ENCODE measurements at places on chromosomes 12 and 14. TPM values are rescaled to one million over a fixed set of nuclear protein-coding genes. Genes with fewer than 3 reads are reported as not detected.

DNA sequence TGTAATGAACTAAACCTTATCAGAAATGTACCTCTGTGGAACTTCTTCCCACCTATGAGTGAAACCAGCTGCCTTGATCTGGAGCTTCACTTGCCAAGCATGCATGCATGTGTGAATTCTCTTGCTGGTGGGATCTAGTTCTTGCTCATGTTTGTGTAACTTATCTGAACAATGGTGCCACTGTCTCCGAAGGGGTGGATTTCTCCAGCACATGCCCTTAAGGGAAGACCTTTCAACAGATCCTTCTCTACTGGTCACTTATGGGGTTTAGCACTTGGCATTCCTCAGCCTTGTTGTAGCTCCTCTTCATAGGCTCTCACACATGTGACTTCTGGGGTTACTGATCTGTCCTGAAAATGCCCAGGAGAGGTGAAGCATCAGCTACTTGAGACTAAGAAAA lies 25.0 kb downstream of the SMOC1 start:
- no peak overlapping the region for H3K4me3 ChIP-seq
- no peak overlapping the region for H3K27ac ChIP-seq
- no peaks in the 10 kb centered on the region for H3K4me1 ChIP-seq
- H3K36me3 ChIP-seq, result no peaks in the 10 kb centered on the region
- no peak for DNase-seq

Gene ACIN1
- 106 TPM for total RNA-seq

GRCh38 chr12:11830307-11830801 lies 180.9 kb downstream of the ETV6 start:
- H3K27me3 ChIP-seq, result no peaks in the 10 kb centered on the region
- no peak overlapping the region for H3K4me3 ChIP-seq
- H3K4me1 ChIP-seq, result peaks cover 13% of the 10 kb centered on the region
- peak overlapping the region; percentile 65 for H3K27ac ChIP-seq

DNA sequence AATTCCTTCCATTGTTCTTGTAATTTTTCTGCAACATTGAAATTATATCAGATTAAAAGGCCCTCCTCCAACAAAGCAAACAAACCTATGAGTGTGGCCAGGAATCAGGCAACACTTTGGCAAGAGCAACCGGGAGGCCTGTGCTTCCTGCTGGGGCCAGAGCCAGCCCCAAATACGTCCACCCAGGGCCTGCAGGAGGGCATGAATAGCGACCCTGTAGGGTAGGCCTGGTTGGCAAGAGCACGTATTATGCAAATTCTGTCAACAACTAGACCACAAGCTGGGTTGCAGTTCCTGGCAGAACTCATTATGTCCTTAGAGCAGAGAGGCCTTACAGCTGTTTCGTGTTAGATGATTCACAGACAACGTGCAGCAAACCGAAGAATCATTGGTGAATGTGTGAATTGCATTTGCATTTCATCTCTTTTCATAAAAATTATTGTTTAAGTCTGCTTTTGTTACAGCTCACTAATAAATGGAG lies 26.9 kb upstream of the LGALS3 start:
- peak overlapping the region; percentile 97 for H3K27ac ChIP-seq
- DNase-seq, result peak; percentile 82
- peak overlapping the region; percentile 27 for H3K4me3 ChIP-seq
- no peaks in the 10 kb centered on the region for H3K36me3 ChIP-seq
- no peaks in the 10 kb centered on the region for H3K27me3 ChIP-seq
- peaks cover 45% of the 10 kb centered on the region for H3K4me1 ChIP-seq

Gene LHX5
- total RNA-seq, result not detected

DNA sequence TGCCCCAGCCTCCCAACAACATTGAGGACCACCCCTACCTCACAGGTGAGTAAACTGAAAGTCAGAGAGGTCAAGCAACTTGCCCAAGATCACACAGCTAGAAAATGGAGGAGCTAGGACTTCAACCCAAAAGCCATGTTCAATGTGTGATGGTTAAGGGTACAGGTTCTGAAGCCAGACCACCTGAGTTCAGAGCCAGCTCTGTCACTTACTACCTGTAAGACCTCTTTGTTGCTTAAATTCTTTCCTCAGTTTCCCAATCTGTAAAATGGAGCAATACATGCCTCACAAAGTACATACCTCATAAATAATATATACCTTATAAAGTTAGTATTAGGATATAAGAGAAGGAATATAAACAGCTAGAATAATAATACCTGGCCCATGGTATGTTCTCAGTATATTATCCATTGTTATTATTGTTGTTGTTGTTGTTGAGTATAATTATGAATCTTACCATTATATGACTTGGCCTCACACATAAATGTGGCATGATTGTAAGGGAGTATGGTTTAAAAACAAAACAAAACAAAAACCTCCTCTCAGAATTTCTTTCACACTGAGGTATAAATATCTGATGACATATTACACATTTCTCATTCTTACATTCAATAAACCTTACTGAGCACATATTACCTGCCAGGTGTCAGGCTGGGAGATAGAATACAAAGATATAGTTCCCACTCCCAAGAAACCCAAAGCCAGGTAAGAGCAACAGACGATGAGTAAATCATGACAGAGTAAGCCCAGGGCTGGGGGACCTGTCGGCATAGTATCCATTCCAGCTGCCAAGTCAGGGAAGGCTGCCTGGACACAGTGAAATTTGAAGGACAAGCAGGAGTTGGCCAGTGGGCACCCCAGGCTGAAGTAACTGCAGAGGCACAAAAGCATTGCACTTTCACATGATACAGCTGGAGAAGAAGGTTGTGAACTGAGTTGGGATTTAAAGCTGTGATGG lies 19.6 kb downstream of the CMKLR1 start:
- no peak for DNase-seq
- no peaks in the 10 kb centered on the region for H3K27me3 ChIP-seq
- H3K4me3 ChIP-seq, result no peak overlapping the region
- no peak overlapping the region for H3K27ac ChIP-seq
- no peaks in the 10 kb centered on the region for H3K4me1 ChIP-seq

DNA sequence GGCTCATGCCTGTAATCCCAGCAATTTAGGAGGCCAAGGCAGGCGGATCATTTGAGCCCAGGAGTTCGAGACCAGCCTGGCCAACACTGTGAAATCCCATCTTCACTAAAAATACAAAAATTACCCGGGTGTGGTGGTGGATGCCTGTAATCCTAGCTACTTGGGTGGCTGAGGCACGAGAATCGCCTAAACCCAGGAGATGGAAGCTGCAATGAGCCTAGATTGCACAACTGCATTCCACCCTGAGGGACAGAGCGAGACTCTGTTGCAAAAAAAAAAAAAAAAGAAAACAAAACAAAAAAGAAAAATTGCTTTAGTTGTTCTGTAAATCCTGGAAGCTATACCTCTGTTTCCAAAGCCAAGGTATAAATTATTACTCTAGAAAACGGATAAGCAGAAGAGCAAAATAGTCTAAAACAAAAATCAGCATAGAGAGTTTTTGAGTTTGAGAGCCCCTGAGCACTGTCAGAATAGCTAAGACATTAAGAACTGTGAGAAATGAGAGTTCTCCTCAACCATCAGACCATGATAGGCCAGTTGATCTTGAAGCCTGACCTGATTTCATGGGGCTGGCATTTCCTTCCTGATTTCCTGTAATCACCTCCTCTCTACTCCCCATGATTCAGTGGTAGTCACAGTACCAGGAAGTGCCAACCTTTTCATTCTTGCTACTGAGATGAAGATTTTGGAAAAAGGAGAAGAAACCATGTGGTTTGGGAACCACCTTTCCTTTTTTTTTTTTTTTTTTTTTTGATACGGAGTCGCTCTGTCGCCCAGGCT lies 31.7 kb downstream of the ATP2A2 start:
- no peak for DNase-seq
- no peaks in the 10 kb centered on the region for H3K36me3 ChIP-seq
- H3K27ac ChIP-seq, result peak overlapping the region; percentile 57
- H3K4me1 ChIP-seq, result peaks cover 7% of the 10 kb centered on the region
- no peaks in the 10 kb centered on the region for H3K27me3 ChIP-seq

DNA sequence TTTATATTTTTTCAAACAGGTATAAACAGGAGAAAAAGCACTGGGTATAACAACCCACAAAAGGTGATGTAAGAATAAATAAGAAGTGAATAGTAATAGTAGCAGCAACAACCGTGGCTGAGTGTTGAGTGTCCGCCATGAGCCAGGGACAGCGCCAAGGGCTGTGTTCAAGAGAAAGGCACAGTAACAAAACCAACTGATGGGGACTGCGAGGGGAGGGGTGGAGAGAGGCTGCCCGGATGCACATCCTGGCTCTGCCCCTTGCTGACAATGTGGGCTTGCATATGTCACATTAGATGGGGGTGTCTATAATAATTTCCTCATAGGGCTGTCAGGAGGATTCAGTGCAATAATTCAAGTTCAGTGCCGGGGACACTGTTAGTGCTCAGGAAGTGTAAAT lies 912.4 kb downstream of the VRK1 start:
- H3K36me3 ChIP-seq, result no peaks in the 10 kb centered on the region
- H3K27ac ChIP-seq, result no peak overlapping the region
- H3K4me1 ChIP-seq, result no peaks in the 10 kb centered on the region

- no peak overlapping the region for H3K4me3 ChIP-seq
- H3K27ac ChIP-seq, result no peak overlapping the region
- no peaks in the 10 kb centered on the region for H3K4me1 ChIP-seq
- no peaks in the 10 kb centered on the region for H3K36me3 ChIP-seq
Observed at GRCh38 chr12:52812749-52813148, 1.2 kb downstream of the KRT4 start.

GRCh38 chr14:22386924-22387775 lies 201.9 kb downstream of the DAD1 start:
- no peaks in the 10 kb centered on the region for H3K36me3 ChIP-seq
- H3K27me3 ChIP-seq, result no peaks in the 10 kb centered on the region
- no peak overlapping the region for H3K4me3 ChIP-seq
- H3K27ac ChIP-seq, result no peak overlapping the region

DNA sequence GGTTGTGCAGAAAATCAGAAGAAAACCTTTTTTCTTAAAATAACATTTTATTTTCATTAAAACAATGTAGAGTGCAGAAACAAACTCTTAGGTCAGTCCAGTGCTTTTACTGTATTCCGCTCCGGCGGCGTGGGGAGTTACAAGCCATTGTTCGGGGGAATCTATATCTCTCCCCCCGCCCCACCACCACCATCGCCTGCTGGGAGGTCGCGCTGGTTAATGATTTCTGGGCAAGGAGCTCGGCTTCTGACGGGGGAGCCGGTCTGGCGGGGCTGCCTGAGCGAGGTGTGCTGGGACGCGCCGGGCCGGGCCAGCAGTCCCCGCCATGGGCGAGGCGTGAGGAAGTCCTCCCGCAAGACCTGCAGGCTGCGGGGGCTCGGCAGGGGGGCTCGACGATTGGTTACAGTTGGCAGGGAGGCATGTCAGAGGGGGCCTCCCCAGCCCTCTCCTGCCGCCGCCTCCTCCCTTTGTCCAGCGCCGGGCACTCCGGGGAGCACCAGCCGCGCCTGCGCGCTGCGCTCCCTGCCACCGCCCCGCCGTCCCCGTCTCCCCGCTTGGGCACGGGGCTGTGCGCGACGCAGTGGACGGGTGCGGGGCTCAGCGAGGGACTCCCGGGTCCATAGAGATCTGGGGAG lies 1.0 kb upstream of the DUSP6 start:
- H3K4me3 ChIP-seq, result peak overlapping the region; percentile 93
- no peaks in the 10 kb centered on the region for H3K27me3 ChIP-seq
- H3K27ac ChIP-seq, result peak overlapping the region; percentile 99
- H3K4me1 ChIP-seq, result peaks cover 10% of the 10 kb centered on the region
- DNase-seq, result peak; percentile 74

Measured in breast epithelium (tissue), 4 donors.